ENCODE measurements at places on chromosomes 11 and 22.

DNA sequence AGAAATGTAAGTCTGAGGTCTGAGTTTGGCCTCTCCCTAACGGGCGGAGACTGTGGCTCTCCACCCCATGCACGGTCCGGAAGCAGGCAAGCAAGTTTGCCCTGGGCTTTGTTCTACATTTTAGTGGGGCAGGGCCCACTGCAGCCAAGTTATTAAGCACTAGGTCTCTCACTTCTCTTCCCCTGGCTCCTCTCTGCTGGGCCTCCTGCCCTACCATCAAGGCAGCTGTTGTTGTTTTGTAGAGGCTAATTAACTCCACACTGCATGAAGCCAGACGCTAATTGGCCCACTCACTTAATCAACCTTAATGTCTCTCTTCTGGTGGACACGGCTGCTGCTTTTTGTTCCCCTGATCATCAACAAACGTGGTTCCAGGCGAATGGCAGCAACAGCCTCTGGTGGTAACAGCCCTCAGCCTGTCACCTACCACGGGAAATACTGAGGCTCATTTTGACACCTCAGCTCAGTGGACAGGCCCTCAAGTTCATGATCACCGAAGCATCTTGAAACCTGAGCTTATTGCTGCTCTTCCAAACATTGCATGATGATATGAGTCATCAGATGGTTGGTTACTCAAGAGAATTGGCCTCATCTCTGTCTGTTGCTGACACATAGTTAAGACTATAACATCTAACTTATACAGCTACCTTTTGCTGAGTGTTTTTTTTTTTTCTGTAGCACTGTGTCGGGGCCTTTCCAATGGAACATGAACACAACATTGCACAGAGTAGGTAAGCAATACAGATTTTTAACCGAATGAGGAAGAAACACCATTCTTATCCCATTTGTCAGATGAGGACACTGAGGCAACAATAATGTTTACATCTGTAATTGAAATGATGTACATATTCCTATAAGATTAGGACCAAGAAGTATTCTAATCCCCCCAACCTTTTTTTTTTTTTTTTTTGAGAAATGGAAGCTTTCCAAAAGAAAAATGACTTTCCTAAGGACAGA, 20.8 kb upstream of the LMO2 start:
- no peak for DNase-seq

GRCh38 chr11:88478136-88478815, 140.7 kb upstream of the CTSC start:
- DNase-seq, result no peak

DNA sequence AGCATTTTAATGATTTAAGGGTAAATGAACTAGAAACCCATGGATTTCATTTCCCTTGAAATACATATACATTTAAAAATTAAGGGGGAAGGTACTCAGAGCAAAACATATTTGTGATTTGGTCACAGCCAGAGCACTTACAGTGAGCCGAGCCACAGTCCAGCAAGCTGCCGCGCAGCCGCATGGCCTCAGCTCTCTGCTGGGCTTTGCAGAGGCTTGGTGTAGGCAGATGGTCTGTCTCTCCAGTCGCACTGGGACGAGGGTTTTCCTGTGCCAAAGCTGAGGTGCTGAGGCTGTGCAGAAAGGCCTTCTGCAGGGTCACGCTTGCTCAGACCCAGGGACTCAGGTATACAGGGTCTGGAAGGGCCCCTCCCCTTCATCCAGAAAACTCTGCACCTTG, 367.3 kb downstream of the OPCML start:
- no peak for DNase-seq

DNA sequence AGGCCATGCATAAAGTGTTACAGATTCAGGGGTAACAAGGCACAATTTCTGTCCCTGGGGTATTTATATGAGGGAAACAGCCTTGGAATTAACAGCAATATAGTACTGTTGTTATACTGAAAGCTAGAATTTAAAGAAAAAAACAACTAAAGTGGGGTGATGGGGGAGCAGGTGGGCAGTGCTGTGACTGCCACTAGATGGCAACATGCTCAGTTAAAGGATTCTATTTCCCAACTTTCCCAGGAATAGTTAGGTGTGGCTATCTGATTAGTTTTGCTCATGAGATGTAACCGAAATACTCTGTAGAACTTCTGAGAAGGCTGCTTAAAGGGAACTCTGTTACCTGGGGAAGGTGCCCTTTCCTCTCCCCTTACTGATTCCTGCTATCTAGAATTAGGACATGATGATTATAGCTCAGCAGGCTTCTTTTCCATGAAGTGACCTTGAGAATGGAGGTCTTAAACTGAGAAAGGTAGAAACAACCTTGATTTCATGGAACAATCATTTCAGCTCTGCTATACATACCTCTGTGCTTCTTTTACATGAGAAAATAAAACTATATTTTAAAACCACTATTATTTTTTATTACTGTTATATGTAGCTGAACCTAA, 102.6 kb downstream of the RELT start:
- DNase-seq, result no peak

GRCh38 chr11:520428-521176, 13.6 kb upstream of the RNH1 start:
- no peak for DNase-seq

DNA sequence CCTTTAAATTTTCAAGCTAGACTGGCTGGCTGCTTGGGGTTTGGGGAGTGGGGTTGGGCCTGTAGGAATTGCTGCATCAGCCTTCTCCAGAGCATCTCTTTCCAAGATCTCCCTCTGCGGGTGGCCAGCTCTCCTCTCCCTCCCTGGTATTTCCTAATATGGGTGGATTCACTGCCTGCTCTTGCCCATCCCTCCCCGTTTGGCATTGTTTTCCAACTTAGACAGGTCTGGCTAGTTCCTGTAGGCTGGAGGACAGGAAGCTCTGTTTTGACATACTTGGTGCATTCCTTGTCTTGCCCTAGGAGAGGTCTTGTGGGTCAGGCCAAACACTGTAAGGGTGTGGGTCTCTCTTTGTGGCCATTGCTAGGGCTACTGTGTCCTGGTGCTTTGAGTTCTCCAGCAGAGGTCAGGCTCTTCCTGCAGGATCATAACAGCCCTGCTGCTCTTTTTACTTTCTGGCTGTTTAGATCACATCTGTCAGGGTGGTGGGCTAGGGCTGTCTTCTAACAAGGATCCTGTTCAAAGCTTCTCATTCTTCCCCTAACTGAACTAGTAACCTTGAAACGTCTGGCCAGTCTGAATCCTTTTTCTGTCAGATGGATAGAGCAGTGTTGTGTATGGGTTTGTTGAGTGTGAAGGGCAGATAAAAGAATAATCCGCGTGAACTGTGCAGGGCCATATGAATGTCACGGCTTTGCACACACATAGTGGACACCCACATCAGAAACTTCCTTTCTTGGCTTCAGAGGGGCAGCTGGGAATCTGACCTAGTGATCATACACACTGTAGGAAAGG, 18.3 kb upstream of the MICALL1 start:
- DNase-seq, result no peak

DNA sequence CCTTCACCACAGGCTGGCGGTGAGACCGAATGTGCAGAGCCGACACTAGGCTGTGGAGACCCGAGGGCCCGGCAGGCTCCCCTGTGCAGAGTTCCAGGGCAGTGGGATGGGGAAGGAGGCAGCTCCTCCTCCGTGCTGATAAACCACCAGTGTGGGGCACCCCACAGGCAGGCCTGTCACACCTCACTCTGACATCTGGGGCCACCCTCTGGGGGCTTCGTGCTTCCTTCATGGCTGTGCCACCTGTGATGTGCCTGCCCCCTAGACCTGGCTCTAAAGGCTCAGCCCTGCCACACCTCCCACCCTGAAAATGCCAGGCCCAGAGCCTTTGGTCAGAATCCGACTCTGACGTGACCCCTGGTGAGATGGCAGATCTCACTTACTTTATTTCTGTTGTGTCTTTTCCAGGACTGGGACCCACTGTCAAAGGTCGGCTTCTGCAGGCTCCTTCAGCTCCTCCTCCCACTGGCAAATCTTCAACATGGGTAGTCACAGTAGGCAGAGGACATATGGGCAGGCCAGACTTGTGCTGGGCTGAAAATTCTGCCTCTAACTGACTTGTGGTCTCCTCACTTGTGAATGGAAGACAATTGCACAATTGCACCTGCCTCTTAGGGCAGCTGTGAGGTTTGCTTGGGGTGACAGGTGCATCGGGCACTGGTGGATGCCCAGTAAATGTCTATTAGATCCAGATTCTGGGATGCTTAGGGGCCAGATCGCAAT, 46.2 kb upstream of the TSKU start:
- no peak for DNase-seq

GRCh38 chr22:41742918-41743317, 43.6 kb downstream of the MEI1 start:
- DNase-seq, result no peak

DNA sequence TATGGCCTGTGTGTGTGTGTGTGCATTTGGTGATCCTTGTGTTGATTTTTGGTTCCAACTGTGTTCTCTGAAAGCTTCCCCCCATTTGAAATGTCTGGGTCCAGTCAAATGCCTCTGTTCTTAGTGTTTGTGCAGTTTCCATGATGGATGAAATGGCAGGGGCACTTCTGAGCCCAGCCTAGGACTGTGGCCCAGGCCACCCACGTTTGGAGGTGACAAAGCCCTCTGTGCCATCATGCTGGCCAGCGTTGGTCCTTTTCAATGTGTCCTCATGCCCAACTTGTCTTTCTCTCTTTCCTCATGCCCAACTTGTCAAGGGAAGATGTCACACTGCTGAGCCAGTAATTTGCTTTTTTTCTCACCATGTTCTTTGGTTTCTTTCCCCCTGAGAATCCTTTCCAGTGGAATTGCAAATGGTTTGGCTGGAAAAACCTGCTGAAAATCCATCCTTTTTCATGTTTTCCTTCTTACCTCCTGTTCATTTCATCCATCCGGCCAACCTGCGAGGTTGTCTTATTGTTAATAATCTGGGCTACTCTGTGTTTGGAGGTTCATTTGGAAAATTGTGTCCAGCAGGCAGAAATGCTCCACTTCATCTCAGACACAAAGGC, 113.7 kb upstream of the NAV2 start:
- DNase-seq, result no peak

- no peak for DNase-seq
These were observed 23.5 kb downstream of the FZD4 start for GRCh38 chr11:86931548-86932258.

GRCh38 chr11:32105871-32106560, 15.1 kb downstream of the RCN1 start:
- no peak for DNase-seq

- DNase-seq, result no peak
These were observed at the start of gene TNNT3 for GRCh38 chr11:1919391-1920127. Gene TNNT3 (plus strand): TSS chr11:1919703. CDS start chr11:1922875, 3,172 bp downstream.

- DNase-seq, result no peak
These were observed 33.0 kb downstream of the MOB2 start for GRCh38 chr11:1453611-1454034.

- no peak for DNase-seq
These were observed 7.6 kb upstream of the RBFOX2 start for GRCh38 chr22:36036167-36036624.

GRCh38 chr11:2709429-2709828, 9.6 kb upstream of the KCNQ1OT1 start:
- DNase-seq, result no peak

GRCh38 chr11:79121351-79121750, 319.5 kb downstream of the TENM4 start:
- no peak for DNase-seq

DNA sequence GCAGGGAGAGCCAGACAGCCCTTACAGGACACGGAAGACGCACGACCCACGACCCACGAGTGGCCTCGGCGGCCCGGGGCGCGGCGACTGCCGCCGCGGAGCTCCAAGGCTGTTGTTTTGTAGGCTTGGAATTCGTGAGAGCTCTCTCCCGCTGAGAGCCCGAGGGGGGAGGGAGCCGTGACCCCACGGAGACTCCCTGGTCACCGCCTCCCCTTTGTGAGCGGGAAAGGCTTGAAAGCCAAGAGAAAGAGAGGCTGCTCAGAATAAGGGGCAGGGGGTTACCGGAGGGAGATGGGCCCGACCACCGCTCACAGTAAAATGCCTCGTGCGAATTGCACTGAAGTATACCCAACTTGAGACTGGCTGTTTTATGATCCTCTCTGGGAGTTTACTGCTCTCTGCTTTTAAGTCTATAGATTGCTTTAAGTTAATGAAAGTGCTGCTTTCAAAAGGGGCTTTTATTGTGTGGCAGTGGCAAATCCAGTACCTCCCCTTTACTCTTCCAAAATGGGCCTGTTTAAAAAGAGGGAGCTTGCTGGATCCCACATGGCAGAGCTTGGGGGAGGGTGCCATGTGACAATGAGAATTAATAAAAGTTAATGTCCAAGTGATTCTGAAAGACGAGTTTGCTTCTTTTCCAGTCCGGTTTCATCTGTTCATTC, 2.9 kb downstream of the PKNOX2 start:
- DNase-seq, result no peak

GRCh38 chr11:12089473-12089872, 20.9 kb upstream of the MICAL2 start:
- no peak for DNase-seq

DNA sequence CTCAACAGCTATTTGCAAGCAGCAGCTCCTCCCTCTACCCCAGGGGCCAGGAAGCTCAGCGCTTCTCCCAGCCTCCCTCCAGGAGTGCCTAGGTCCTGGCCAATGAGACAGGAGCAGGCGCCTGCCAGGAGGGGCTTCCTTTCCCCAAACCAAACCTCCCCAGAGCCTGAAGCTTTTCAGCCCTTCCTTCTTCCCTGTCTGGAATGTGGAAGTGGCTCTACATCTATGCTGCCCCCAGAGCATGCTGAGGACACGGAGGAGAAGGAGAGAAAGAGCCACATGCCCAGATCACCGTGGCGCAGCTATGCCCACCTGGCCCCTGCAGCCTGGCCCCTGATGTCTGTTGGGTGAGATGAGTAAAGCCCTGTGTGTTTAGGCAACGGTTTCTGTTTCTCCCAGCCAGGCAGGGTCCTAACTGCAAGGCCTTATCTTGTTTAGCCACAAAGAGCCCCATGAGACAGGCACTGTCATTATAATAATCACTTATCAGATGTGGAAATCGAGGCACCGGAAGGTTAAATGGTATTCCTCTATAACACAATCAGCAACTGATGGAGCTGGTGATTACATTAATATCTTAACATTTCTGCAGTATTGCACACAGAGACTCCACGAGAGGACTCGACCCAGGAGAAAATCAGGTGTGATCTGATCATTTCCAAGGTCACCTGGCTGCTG, 315.8 kb downstream of the CTTN start:
- DNase-seq, result no peak

- no peak for DNase-seq
These were observed 45.3 kb upstream of the GALNT18 start for GRCh38 chr11:11667056-11667455.

DNA sequence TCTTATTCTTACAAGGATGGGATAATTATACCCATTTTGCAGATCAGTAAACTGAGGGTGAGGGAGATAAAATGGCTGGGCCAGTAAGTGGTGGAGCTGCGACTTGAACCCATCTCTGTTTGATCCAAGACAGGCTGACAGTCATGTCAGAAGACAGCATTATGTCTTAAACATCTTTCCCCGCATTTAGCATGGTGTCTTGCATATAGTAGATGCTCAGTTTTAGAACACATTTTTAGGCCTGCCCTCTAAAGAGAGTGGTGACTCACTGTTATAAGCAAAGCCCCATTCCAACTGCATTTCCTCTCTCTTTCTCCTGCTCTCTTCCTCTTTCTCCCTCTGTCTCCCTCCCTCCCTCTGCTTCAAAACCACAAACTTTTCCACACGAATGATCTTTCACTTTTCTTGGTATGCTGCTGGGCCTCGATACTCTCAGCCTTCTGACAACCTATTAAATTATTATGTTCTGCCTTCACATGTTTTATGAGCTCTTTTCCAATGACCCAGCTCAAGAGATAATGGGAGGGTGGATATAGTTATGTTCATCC, 25.2 kb downstream of the CWC15 start:
- DNase-seq, result no peak

Measured in activated naive CD4-positive, alpha-beta T cell treated with anti-CD3 and anti-CD28 coated beads, Interleukin-2, amount 50 U/mL, for 16 hours (primary cell).